Thymus (tissue), 14 donors: ENCODE measurements at places on chromosomes 2 and 18. TPM values are rescaled to one million over a fixed set of nuclear protein-coding genes. Genes with fewer than 3 reads are reported as not detected.

Gene IL1RL1
- 1.1 TPM for total RNA-seq

Gene ANKRD62
- not detected for total RNA-seq

Gene DYSF
- 9.2 TPM for total RNA-seq

GRCh38 chr2:105235388-105236059 lies 6.0 kb upstream of the GPR45 start:
- no peaks in the 10 kb centered on the region for H3K36me3 ChIP-seq
- no peak overlapping the region for H3K4me3 ChIP-seq
- peak; percentile 39 for DNase-seq
- H3K27me3 ChIP-seq, result no peaks in the 10 kb centered on the region

Gene PLGLB1
- total RNA-seq, result 3.0 TPM

Gene G6PC2
- not detected for total RNA-seq
